ENCODE measurements at places on chromosomes 12 and 14.

GRCh38 chr14:101736585-101736984 is 24.9 kb upstream of the PPP2R5C start:
- no peak for DNase-seq

GRCh38 chr14:75049731-75050201 is 1.5 kb downstream of the MLH3 start:
- no peak for DNase-seq

- no peak for DNase-seq
These were observed 4.1 kb upstream of the DAO start for GRCh38 chr12:108875682-108876361.

DNA sequence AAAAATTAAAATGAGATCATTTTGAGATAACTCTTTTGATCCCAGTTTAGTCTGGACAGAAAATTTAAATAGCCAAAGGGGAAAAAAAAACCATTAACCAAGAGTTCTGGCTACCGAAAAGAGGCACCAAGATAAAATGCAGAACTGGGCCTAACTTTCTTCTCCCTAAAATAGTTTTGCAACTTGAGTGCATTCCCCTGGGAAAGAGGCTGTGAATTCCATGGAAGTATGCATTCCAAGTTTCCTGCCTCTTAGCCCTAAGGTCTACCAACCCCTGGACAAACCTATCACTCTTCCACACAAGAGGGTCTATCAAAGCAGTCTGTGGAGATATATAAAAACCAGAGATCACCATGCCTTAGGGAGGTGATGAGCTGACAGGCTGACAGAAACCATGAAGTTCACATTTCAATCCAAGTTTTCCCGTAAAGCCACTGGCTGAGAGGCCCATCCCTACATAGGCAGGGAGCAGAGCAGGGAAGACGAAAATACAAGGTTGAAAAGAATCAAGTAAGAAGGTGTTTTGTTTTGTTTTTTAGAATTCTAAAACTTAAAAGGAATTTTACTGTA is 33.8 kb downstream of the DCP1B start:
- no peak for DNase-seq

- no peak for DNase-seq
These were observed 50.1 kb upstream of the RERGL start for GRCh38 chr12:18139989-18140596.

DNA sequence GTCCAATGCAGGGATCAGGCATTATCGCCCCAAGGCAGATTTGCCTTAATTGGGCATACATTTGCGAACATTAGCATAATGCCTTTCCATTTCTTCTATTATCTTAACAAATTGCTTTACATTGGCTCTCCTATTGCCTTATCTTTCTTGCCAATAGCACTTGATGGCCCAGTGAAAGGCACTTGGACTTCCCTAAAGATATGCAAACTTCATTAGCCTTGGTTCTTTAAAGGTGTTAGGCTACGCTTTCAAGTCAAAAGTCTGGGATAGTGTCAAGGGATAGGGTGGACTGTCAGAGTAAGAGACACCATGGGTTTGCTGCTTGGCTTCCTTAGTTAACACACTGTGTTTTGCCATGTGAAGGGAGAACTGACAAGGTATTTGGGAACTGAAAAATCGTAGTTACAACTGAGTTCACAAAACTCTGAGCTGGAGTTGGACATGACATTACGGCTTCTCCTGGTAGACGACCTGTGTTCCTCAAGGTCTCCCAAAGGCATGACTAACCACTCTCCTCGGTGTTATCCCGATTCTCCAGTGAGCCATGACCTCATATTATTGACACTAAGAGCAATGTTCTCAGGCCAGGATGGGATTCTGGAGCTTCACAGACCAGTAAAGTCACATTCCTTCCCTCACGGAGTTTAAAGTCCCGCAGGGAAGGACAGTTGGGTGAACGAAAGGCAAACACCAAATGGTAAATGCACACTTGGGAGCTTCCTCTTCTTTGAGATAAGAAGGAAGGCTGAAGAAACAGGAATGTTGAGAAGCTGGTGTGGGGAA is 65.2 kb downstream of the TBC1D30 start:
- DNase-seq = no peak

DNA sequence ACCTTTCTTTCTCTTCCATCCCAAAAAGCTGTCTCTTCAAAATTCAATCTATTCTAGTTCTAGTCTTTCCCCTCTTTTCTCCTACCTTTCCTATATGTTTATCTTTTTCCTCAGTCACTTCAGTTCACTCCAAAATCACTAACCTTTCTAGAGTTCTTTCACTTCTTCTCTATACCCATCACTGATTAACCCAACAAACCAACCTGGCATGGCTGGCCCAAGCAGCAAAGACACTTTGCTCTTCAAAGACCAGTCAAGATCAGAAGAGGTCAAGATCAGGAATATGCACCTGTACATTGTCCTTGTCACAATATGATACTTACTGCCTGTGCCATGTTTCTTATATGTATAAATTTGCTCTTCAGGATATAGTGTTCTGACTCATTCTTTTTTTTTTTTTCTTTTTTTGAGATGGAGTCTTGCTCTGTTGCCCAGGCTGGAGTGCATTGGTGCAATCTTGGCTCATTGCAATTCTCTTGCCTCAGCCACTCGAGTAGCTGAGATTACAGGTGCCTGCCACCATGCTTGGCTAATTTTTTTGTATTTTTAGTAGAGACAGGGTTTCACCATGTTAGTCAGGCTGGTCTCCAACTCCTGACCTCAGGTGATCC is 112.9 kb downstream of the C12orf42 start:
- no peak for DNase-seq

- no peak for DNase-seq
These were observed 763.4 kb downstream of the LRFN5 start for GRCh38 chr14:42370056-42370455.

DNA sequence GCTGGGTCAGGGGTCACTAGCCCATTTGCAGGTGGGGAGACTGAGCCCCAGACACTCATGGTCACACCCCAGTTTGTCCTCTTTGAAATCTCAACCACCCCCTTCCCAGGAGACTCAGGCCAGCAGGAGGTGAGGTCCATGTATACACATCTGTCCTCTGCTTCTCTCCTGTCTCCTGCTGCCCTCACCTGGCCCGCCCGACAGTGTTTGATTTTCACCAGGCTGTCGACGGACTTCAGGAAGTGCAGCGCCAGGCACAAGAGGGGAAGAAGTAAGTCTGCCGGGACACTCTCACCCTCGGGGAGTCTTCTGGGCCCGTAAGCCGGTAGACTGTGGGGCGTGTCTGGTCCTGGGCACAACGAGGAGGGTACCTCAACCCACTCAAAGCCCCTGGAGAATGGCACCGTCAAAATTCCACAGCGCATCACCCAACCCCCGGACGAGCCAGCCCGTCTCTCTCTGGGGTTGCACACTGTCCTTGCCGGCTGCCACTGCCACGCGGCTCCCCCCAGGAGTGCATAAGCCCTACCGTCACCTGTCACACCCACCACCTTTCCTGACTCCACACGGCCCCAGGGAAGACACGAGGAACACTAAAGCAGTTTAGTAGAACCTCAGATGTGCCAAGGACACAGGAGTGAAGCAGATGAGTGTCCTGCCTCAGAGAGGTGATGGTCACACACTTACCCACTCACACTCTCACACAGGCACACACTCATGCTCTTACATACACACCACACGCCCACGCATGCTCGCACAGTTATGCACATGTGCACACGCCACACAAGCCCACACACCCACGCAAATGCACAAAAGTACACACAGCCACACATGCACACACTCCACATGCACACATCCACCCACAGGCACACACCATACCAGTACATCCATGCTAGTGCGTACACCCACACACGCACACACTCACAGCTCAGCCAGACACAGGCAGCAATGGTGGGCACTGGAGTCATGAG is 13.1 kb upstream of the SIVA1 start:
- no peak for DNase-seq

DNA sequence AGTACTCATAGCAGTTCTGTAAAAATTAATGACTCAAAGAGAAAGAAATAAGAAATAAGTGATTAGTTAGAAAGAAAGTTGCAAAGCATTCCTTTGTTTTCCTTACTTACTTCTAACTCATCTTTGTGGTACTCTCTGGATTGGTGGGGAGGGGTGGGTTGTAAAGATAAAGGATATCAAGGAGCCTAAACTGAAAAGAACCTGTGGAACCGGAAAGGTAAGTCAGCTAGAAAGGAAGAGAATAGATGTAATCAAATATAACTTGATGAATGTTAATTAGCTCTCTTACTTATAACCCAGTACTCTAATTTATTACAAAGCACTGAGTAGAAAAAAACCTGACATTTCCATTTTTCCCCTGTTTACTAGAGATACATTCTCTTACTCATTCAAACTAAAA is 37.5 kb upstream of the KRR1 start:
- no peak for DNase-seq

GRCh38 chr12:62966990-62967506 is 32.1 kb upstream of the PPM1H start:
- DNase-seq = no peak

GRCh38 chr14:35159742-35160409 is 37.5 kb downstream of the PRORP start:
- no peak for DNase-seq

DNA sequence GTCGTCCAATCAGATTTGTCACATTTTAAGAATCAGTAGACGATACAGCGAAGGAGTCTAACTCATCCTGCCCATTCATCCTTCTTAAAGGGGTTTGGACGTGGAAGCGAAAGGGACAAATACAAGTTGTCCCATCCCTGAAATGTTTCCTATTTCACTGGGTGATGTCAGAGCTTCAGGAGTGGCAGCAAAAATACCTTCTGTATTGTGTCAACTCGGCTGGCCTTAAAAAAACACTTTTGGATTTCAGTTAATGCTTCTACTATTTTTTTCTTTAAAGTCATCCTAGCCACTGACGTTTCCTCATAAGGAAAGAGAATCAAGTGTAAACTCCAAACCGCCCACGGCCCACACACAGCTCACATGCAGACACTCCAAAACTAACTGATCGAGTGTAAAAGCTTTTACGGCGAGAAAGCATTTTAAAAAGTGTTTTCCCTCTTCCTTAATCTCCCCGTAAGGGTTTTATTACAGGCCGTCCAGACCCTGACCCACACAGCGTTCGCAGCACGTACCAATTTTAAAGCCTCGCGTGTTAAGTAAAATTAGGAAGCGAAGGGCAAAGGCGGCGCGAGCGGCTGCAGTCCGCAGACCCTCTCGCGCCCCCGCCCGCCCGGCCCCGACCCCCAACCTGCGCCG is 593 bp downstream of the CFL2 start:
- peak; percentile 38 for DNase-seq

GRCh38 chr12:113196582-113196981 is 11.1 kb downstream of the RITA1 start:
- DNase-seq = no peak

DNA sequence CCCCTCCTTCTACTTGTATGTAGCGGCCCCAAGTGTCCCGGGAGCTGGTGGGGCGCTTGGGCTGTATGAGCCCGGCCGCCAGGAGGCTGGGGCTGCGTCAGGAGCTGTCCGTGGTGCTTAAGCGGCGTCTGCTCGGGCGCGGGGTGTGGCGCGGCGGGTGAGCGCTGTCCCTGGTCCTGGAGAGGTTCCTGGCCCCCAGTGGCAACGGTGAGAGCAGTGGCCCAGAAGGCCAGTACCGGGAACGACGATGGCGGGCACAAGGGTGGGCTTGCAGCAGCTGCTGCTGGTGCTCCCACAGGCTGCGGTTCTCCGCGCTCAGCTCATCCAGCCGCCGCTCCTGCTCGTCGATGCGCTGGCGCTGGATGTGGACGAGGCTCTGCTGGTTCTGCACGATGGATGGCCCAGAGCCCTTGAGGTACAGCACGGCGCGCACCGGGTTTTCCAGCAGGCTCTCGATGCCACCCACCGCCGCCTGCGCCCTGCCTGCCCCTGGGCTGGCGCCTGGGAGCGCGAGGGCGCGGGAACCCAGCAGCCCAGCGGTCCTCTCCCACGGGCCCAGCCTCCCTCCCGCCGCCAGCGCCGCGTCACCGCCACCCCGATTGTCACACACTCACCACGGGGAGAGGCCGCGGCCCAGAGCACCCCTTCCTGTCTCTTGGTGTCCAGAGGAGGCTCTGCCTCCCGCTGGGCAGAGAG is 41.9 kb upstream of the FKBP4 start:
- peak; percentile 85 for DNase-seq

DNA sequence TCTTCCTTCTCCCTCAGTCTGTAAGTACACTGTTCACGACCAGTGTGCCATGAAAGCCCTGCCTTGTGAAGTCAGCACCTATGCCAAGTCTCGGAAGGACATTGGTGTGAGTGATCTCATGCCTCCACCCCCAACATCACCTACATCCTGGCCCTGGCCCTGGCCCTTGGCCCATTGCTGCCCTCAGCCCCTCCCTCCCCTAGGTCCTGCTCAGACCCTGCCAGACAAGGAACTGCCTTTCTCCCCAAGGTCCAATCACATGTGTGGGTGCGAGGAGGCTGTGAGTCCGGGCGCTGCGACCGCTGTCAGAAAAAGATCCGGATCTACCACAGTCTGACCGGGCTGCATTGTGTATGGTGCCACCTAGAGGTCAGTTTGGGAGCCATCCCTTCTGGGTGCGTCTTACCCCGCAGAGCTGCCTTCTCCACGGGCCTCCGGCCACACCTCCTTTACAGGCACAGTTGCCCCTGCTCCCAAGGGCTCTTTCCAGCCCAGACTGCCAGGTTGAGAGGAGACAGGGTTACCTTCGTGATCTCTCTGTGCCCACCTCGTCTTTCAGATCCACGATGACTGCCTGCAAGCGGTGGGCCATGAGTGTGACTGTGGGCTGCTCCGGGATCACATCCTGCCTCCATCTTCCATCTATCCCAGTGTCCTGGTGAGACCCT is 9.2 kb downstream of the DGKA start:
- DNase-seq = peak; percentile 82

- DNase-seq = no peak
These were observed 12.6 kb upstream of the NCOR2 start for GRCh38 chr12:124579921-124580517.

DNA sequence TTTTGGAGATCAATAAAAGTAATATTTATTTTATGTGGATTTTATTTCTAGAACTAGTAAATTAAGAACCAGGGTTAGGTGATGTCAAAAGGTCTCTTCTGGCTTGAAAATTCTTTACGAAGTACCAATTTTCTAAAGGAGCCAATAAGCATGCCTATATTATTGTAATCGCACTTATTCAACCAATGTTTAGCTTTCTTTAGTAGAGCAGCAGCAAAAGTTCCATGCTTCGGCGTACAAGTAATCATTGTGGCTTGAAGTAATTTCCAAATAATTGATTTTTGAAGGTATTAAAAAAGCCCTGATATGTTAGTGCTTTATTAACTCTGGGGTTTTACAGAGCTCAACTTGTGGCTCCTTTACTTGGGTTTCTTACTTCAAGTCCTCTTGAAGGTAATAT is 3.4 kb downstream of the RMST start:
- DNase-seq = no peak

DNA sequence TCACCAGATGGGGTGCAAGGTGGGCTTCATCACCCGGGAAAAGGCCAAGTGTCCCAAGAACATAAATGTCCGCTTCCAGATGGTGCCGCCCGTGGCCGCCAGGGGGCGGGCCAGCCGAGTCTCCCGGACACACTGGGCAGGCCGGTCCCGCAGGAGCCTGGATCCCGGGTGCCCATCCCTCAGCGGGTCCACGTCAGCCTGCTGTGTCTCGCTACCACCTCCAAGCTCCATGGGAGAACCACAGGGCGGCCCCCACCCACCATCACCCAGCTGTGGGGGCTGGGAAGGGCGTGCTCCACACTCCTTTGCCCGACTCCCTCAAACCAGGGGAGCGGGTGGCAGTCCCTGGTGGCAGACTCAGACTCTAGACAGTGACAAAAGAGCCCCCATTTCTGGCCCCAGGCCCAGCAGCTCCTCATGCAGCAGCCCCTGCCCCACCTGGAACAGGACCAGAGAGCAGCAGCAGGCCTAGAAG is 22.0 kb upstream of the NUDT14 start:
- DNase-seq = peak; percentile 77

- DNase-seq = no peak
These were observed 17.2 kb downstream of the NTN4 start for GRCh38 chr12:95773320-95773719.

- DNase-seq = no peak
These were observed 73.1 kb downstream of the ACADS start for GRCh38 chr12:120798696-120799095.

Measured in activated naive CD8-positive, alpha-beta T cell treated with anti-CD3 and anti-CD28 coated beads, Interleukin-2, amount 50 U/mL, for 24 hours (primary cell).